ENCODE measurements at places on chromosomes 16 and 17.
A peak's percentile ranks its signal among the peaks of the same experiment; 100 is the strongest.

- no peak for DNase-seq
Measured at GRCh38 chr17:7336240-7337175, at the start of gene ACAP1. ACAP1 (plus strand) TSS chr17:7336529; CDS start chr17:7336735, 206 bp downstream.

DNA sequence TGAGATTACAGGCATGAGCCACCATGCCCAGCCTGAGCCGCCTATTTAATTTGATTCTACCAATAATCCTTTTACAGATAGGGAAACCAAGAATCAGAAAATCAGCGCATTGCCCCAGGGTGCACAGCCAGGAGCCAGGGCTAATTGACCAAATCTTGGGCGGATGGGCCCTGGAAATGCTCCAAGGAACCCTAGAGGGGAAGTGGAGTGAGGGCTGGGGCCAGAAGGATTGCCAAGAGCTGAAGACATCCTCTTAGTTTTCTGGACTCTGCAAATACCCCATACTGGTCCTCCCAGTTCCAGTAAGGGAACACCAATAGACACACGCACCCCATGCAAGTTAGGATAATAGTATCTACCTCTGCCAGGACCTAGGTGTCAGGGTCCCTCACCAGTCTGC is 3.8 kb downstream of the FHOD1 start:
- DNase-seq: no peak

GRCh38 chr17:74750327-74751069 is 2.1 kb downstream of the NHERF1 start:
- DNase-seq: no peak

GRCh38 chr16:78574571-78574970 is 475.1 kb downstream of the WWOX start:
- no peak for DNase-seq

DNA sequence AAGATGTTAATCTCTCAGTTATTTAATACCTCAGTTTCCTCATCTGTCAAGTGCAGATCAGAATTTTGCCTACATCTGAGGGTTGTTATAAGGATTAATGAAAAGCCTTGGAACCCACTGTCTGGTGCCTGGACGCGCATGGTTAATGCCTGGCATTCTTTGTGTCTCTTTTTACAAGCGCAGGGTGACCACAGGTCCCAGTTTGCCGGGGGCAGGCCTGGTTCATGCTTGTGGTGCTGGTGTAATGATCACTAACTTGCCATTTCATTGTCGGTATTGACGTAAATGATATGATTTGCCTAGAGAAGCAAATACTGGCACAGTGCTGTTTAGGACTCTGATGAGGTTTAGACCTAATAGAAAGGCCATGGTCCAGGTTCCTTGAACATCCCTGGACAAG is 23.1 kb downstream of the MRC2 start:
- DNase-seq: no peak

DNA sequence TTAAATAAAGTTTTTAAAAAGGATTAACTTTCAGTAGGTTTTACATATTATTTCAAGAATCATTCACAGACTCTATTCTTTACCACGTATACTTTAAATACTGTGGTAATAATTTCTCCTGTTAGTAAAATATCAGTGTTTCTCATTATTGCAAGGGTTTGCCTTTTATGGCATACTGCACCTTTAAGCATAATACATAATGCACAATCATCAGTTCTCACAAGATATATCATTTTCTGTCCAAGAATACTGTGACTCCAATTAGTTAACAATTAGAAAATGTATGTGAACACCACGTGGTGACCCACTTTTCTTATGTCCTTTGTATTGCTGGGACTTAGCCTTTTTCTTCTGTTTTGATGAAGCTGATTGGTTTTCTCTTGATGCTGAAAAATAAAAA is 25.7 kb downstream of the NME2 start:
- no peak for DNase-seq

- DNase-seq: no peak
Measured at GRCh38 chr17:8188263-8188839, 1.6 kb downstream of the BORCS6 start.

- DNase-seq: no peak
Measured at GRCh38 chr16:57012353-57012752, 23.0 kb downstream of the NLRC5 start.

- DNase-seq: no peak
Measured at GRCh38 chr16:27431773-27432532, 30.0 kb downstream of the IL21R start.

DNA sequence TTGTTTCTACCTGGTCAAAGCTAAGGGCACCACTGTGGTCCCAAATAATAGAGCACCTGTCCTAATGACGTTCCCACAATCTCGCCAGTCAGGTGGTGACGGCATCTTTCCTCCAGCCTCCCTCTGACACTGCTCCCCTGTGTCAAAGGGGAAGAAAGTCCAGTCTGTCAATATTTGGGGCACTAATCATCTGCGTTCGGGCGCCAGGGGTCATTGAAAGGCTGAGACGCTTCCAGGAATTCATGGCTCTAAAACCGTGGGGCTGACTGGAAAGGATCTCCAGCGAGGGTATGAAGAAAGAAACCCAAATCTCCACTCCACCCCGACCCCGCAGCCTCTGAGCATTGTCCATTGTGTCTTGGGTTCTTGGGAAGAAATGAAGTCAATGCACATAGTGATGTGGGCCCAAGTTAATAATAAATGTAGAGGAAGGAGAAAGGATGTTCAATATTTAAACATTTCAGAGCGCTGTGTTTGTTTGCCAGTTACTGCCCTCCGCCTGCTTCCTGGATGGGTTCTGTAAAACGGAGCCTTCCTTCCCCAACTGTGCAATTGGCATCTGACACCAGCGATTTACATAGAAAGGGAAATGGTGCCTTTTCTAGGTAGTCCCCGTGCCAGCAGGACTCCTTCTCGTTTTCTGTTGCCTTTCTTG is 103.2 kb downstream of the SOCS1 start:
- peak; percentile 53 for DNase-seq

GRCh38 chr16:15899538-15900100 is 11.2 kb upstream of the CEP20 start:
- no peak for DNase-seq

- peak; percentile 44 for DNase-seq
Measured at GRCh38 chr17:29591146-29591736, 1.7 kb upstream of the ANKRD13B start.

DNA sequence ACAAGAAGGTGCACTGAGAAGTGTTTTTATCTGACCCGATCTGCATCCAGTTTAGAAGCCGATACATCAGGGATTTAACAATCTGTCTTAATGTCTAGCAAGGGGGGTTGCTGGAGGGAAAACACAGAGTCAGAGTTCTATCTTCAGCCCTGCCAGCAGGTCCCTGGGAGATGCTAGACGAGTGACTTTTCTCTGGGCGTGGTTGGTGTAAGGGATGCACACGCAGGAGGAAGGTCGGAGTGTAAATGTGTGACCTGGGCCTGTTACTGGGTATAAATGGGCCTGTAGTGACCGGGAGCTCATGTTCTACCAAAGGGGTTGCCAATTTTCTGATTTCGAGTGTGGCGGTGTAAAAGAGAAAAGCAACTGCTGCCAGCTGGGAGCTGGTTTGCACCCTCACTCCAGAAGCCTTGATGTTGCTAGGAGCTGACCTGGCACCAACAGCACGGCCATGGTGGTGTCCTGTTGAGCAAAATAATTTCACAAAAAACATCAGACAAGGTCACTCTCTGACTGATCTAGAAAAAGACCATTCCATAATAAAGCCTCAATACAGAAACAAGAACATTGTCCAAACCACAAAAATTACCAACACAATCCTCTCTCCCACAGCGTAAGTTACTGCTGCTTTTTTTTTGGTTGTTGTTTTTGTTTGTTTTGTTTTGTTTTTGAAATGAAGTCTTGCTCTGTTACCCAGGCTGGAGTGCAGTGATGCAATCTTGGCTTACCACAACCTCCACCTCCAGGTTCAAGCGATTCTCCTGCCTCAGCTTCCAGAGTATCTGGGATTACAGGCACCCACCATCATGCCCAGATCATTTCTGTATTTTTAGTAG is 1.3 kb upstream of the KCTD13 start:
- no peak for DNase-seq

DNA sequence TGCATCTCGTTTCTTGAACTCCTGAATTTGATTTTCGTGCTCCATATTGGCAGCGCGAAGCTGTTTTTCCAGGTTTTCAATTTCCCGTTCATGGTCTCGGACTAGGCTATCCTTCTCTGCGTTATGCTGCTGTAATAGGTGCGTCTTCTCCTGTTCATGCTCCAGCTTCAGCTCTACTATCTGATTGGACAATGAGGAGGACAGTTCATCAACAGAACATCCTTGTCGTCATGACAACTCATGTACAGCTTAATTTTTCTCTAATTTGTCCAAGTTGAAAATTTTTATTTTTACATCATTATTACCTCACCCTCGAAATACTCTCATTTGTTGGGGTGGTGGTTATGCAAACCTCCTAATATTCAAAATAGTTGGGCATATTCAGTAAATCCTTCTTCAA is 289.8 kb downstream of the CEP112 start:
- peak; percentile 72 for DNase-seq

- DNase-seq: no peak
Measured at GRCh38 chr16:67349172-67349571, 22.6 kb downstream of the LRRC36 start.

DNA sequence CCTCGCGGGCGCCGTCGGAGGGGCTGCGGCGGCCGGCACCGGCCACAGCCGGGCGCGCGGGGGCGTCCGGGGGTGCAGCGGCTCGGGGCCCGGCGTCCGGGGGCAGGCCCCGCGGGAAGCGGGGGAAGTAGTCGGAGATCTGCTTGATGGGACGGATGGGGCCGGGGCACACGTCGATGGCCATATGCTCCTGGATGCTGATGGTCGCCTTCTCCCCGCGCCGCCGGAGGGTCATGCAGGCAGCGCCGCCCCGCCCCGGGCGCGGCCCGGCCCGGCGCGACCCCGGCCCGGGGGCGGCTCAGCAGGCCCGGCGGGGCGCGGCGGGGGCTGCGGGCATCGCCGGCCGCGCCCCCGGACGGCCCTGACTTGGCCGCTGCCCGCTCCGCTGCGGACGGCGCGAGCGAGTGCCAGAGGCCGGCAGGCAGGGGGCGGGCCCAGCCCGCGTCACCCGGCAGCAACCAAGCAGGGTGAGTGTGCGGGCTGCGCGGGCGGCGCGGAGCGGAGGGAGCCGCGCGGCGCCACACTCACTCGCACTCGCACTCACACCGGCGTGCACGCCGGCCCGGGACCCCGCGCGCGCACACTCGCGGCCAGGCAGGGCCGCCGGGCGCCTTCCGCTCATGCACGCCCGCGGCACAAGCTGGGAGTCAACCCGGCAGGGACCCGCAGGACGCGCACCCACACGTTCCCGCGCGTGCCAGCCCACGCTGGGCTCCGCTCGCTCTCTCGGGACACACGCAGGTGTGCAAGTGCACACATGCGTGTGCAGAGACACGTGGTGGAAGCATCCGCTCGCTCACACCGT is at the start of gene DOC2B:
DOC2B (minus strand) TSS at position 406 of the 805 bp plus-strand sequence; CDS start at position 235, 171 bp downstream.
- DNase-seq: peak; percentile 5

DNA sequence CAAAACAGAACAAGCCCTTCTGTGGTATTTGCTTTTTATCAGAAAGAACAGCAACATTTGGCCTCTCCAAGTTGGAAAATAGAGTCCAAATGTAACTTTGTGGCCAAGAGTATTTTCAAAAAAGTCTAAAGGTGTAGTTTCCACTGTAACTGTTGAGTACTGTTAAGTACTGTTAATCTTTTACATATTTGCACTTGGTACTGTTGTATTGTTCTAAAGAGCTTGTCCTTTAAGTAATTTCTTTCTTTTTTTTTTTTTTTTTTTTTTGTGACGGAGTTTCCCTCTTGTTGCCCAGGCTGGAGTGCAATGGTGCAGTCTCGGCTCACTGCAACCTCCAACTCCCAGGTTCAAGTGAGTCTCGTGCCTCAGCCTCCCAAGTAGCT is 21.5 kb downstream of the LDAF1 start:
- DNase-seq: no peak

- no peak for DNase-seq
Measured at GRCh38 chr17:70520956-70521355, 351.6 kb downstream of the KCNJ2 start.

DNA sequence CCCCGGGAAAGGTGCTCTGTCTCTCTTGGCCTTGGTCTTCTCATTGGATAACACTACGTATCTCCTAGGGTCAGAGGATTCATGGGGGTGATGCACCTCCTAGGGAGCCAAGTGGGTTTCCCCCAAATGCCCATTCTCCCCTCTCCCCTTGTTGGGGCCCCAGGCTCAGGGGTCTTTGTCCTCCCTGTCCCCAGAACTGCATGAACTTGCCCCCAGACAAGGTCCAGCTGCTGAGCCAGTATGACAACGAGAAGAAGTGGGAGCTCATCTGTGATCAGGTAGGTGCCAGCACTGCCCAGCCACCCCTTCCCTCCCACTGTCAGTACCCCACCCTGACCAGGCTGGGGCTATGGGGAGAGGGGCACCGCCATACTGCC is 8.7 kb downstream of the FMNL1 start:
- no peak for DNase-seq

- DNase-seq: peak; percentile 24
Measured at GRCh38 chr16:2090777-2091546, 43.2 kb downstream of the TSC2 start.

- DNase-seq: no peak
Measured at GRCh38 chr16:76816475-76816874, 374.5 kb upstream of the MON1B start.

DNA sequence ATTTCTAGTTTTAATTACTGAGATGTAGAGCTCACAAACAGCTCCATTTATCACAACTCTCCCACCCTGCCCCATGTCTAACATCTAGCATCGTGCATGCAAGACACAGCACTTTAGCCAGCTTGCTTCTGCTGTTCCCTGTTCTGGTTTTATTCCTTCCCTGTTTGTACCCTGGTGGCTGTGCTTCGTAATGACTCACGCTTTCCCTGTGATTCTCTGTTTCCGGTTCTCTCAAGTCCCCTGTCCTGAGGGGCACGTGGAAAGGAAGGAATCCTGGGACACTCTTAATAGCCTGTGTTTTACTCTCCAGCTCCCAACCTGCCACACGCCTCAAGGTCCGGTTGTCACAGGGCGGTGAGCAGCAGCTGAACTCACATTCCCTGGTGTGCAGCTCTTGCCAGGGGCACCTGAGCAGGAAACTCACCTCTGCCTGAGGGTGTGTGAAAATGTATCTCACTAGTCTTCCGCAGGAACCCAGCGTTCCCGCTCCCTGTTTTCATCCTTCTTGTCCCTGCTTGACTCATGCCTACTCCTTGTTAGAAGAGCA is 10.6 kb downstream of the SHISA6 start:
- DNase-seq: no peak

- no peak for DNase-seq
Measured at GRCh38 chr16:73506568-73507056, 458.7 kb upstream of the ZFHX3 start.

- no peak for DNase-seq
Measured at GRCh38 chr16:30185683-30186421, 2.5 kb downstream of the CORO1A start.

DNA sequence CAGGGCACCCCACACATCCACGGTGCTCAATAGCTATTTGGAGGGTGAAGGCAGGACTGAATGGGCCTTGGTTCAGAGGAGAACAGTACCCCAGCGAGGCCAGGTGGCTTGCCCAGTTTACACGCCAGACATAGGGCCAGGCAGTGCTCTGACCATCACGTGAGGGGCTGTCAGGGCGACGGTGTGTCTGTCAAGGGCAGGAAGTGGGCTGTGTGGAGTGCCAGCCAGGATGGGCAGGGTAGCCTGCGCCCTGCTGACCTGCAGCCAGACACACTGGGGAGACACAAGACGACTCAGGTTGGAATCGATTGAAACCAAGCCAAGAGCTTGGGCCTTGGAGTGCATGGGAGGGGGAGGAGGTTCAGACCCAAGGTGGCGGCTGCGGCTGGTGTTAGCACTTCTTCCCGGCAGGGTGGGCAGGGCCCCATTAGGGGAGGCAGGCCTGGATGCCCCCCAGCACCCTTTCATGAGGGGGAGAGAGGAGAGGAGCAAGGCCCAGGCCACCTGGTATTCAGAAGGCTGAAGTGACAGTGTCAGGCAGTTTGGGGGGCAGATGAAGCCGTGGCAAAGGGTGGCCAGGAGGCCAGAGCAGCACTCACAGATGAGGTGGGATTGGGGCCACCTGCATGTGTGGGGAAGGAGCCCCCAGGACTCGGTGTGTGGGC is 68.2 kb downstream of the SREBF1 start:
- no peak for DNase-seq

All from NCI-H774 (cell line).